ENCODE measurements at places on chromosomes 1 and 21.

DNA sequence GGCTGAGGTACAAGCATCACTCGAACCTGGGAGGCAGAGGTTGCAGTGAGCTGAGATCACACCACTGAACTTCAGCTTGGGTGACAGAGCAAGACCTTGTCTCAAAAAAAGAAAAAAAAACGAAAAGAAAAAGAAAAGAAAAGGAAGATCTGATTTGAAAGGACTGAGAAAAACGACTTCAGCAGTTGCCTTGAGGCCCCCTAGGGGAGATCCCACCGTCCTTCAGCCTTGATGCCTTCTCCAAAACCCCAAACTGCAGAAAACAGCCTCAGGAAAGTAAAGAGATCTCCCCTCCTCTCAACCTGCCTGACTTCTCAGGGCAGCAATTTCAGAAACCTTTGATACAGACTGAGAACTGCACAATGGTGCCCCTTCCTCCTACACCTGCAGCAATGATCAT is 50.9 kb upstream of the BCAR3 start:
- no peak overlapping the region for H3K27ac ChIP-seq
- H3K36me3 ChIP-seq = no peaks in the 10 kb centered on the region
- H3K4me3 ChIP-seq = no peak overlapping the region
- peaks cover 8% of the 10 kb centered on the region for H3K4me1 ChIP-seq
- DNase-seq = no peak
- peaks cover 4% of the 10 kb centered on the region for H3K27me3 ChIP-seq

GRCh38 chr1:228317411-228317828 is 89.2 kb downstream of the TRIM11 start:
- no peak for DNase-seq
- H3K36me3 ChIP-seq = peaks cover 82% of the 10 kb centered on the region
- no peak overlapping the region for H3K27ac ChIP-seq
- no peaks in the 10 kb centered on the region for H3K4me1 ChIP-seq
- H3K27me3 ChIP-seq = no peaks in the 10 kb centered on the region

DNA sequence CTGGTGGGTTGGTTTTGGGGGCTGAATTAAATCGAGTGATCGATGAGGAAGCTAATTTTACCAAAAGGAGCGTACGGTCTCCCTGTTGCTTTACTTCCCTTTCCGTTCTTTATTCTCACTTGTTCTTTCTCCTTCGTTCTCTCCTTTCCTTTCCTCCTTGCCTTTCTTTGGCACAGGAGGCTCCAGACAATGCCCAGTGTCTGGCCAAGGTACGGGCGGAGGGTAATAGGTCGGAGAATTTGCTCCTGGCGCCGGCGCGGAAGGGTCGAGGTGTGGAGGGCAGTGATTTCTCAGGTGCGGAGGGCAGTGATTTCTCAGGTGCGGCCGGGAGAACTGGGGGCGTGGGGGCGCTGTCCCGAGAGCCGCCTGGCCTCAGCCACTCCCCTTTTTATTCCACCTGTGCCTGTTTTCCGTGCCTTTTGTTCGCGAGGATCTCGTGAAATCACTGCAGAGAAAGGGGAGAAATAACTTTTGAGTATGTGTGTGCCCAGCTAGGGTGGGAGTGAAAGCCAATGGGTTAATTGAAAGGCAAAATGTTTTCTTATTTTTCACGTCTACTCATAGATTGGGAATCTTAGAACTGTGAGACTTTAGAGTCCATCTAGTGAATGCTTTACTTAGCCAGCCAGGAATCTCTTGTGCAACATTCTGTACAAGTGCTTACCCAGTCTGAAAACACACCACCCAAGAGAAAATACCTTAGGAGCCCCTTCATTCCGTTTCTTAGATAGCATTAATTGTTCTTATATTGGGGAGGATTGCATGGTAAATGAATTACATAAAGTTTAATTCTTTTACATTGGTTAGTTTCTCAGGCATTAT is 1.3 kb downstream of the FNBP1L start:
- DNase-seq = peak; percentile 51
- H3K27me3 ChIP-seq = no peaks in the 10 kb centered on the region
- no peaks in the 10 kb centered on the region for H3K36me3 ChIP-seq
- peaks cover 3% of the 10 kb centered on the region for H3K4me1 ChIP-seq
- peak overlapping the region; percentile 54 for H3K27ac ChIP-seq

DNA sequence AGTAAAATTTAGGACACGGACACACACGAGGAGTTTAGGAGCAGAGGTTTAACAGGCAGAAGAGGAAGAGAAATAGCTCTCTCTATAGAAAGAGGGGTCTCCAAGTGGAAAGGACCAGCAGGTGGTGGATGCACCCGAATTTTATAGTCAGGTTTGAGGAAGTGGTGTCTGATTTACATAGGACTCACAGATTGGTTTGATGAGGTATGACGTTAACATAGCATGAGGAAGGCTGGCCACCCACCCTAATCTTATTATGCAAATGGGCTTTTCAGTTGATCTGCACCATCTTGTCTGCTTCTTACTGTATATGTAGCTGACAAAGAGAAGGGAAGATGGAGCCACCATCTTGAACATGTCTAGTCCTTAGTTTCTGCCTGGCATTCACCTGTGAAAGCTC is 52.5 kb upstream of the RGS2 start:
- H3K27ac ChIP-seq = no peak overlapping the region
- H3K4me3 ChIP-seq = no peak overlapping the region
- H3K36me3 ChIP-seq = no peaks in the 10 kb centered on the region
- DNase-seq = no peak
- no peaks in the 10 kb centered on the region for H3K27me3 ChIP-seq

DNA sequence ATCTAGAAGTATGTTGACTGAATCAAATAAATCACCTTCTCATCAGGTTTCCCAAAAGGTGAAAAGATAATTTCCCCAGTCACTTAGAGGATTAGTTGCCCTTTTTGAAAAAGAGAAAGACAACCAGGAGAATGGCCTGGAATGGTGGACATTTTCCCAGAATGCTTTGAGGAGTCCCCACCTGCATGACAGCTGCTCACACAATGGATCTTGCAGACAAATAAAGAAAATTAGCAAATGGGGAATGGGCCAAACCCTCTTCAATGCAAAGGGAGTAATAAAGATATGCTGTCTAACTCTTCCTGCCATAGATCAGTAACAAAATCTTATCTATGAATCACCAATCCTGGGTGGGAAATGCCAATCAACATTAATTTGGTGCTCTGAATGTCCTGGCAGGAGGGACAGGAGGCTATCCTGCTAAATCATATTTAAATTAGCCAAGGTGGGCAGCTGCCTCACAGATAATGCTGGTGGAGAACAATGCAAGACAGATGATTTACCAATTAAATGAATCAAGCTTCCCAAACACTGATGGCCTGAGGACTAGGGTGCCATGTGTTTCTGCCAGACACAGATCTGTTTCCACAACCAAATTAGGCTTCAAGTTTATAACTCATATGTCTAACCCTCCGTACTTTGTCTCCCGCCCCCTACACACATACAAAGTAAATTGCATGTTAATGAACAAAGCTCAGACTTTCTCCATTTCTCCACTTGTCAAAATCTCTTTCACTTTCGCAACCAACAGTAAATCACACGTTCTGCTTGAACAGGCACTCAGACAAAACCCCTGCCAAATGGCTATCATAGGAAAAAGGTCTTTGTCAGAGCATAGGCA is 488.0 kb upstream of the PLXNA2 start:
- H3K36me3 ChIP-seq = no peaks in the 10 kb centered on the region
- H3K4me1 ChIP-seq = no peaks in the 10 kb centered on the region
- peak; percentile 73 for DNase-seq
- H3K4me3 ChIP-seq = no peak overlapping the region
- H3K27me3 ChIP-seq = no peaks in the 10 kb centered on the region
- H3K27ac ChIP-seq = no peak overlapping the region

DNA sequence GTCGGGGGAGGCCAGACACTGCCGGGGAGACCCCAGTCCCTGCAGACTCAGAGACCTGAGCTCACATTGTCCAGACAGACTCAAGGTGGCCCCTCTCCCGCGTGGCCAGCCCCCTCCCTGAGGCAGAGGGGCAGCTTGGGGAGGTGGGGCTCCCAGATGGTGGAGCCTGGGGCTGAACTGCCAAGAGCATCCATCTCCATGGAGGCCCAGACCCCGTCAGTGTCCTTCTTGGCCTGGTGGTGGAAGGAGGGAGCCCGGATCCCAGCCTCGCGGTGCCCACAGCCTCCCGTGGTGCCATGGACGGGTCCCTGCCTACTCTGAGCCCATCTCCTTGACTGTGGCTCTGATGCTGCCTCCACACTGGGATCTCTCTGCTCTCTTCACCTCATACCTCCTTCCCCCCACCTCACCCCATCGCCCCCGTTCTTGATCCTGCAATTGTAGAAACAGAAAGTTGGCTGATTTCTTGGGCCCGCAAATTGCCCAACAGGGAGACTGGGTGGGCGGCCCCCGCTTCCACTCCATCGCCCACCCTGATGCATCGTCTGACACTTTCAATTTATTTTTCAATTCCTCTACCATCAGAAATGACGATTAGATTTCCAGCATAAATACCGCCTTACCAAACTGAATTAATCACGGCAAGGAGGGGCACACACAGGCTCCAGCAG is 348.9 kb downstream of the MATN1 start:
- peaks cover 2% of the 10 kb centered on the region for H3K27me3 ChIP-seq
- no peak overlapping the region for H3K4me3 ChIP-seq
- DNase-seq = no peak

DNA sequence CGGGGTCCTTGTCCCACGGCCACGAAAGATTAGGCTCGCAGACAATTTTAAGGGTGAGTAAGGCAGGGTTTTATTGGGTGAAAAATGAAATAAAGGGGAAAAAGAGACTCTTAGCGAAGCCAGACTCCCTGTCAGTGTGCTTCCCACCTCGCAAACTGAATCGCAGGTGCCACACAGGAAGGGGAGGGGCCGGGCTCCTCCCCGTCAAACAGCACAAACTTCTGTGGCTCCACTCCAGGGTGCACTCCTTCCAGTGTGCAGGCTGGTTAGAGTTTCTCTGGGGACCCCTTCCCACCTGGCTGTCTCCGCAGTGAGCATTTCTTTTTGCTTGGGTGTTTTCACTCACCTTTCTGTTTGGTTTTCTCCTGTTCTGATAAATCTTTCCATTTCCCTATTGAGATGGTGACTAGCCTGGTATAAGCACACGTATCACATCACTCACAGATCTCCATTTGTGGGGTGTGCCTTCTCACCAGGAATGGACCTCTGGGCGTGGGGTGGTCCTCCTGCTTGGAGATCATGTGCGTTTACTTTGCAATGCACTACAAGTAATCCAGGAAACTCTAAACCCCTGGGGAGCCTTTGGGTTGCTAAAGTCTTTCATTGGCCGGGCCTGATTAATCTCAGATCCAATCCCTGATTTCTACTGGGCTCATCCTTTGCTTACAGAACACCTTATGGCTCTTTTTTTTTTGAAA is 37.6 kb upstream of the GALNT2 start:
- no peaks in the 10 kb centered on the region for H3K4me1 ChIP-seq
- H3K36me3 ChIP-seq = no peaks in the 10 kb centered on the region
- no peak for DNase-seq
- H3K27me3 ChIP-seq = no peaks in the 10 kb centered on the region

DNA sequence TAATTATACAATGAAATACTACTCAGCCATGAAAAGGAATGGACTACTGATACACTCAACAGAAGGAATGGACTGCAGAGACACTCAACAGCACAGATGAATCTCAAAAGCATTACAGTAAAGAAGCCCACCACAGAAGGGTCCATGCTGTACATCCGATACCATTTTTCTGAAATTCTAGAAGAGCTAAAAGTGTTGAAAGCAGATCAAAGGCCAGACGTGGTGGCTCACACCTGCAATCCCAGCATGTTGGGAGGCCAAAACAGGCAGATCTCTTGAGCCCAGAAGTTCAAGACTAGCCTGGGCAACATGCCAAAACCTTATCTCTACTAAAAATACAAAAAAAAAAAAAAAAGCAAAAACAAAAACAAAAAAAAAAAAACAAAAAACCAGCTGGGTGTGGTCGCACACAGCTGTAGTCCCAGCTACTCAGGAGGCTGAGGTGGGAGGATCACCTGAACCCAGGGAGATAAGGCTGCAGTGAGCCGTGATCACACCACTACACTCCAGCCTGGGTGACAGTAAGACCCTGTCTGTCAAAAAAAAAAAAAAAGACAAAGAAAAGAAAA is 15.5 kb downstream of the PPP1R15B start:
- DNase-seq = no peak
- no peak overlapping the region for H3K4me3 ChIP-seq
- no peak overlapping the region for H3K27ac ChIP-seq
- no peaks in the 10 kb centered on the region for H3K27me3 ChIP-seq

- H3K36me3 ChIP-seq = no peaks in the 10 kb centered on the region
- no peak overlapping the region for H3K4me3 ChIP-seq
- H3K4me1 ChIP-seq = peaks cover 4% of the 10 kb centered on the region
- no peaks in the 10 kb centered on the region for H3K27me3 ChIP-seq
- DNase-seq = no peak
- H3K27ac ChIP-seq = no peak overlapping the region
Measured at GRCh38 chr1:36217670-36218069, 6.6 kb upstream of the THRAP3 start.

DNA sequence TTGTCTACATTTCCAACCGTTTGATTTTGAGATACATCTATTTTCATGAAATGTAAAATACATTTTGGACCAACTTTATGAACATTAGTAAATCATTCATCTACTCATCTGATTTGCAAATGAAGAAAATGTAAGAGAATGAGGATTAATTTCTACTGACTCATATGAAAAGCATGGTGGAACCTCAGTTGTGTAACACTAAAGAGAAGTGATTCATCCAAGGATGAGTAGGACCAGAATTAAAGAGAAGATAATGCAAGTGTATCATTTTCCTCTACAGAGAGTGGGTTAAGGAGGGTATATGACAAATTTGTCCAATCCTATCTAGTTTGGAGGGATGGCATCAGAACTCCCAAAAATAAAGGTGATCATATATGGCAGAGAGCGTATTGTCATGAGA is 1967.6 kb downstream of the MRPL39 start:
- H3K4me1 ChIP-seq = no peaks in the 10 kb centered on the region
- no peak overlapping the region for H3K4me3 ChIP-seq
- H3K27me3 ChIP-seq = no peaks in the 10 kb centered on the region
- H3K36me3 ChIP-seq = no peaks in the 10 kb centered on the region
- H3K27ac ChIP-seq = no peak overlapping the region

Measured in spinal cord (tissue), 10 donors.